Effector memory CD4-positive, alpha-beta T cell (primary cell): ENCODE measurements at places on chromosomes 6 and 20.

- no peak for DNase-seq
- H3K27me3 ChIP-seq: no peaks in the 10 kb centered on the region
- H3K4me1 ChIP-seq: no peaks in the 10 kb centered on the region
- H3K27ac ChIP-seq: no peak overlapping the region
These were observed 106.2 kb downstream of the ARHGAP18 start for GRCh38 chr6:129603741-129604140.

DNA sequence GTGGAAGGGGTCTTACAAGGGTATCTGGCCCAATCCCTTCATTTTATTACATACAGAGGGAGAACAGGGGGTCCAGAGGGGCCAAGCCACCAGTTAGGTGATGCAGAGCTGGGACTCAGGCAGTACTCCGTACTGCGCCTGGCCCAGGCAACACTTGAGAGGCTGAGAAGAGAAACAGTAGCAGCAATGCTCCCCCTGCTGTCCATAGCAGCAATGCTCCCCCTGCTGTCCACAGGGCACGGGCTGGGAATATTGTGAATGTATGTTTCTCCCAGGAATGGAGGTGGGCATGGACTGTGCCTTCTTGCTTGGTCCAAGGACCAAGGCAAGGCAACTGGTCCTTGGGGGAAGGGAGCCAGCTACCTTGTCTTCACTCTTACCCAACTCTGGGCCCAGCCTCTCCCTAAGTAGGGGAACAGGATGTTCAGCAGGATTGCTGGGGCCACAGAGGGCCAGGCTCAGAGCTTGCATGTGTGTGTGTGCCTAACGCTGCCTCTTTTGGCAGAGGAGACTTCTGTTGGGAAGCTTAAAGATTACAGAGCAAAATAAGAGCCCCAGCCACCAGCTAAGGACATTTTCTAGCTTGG is 14.8 kb upstream of the FAM83C start:
- H3K36me3 ChIP-seq: no peaks in the 10 kb centered on the region
- no peak for DNase-seq
- no peaks in the 10 kb centered on the region for H3K27me3 ChIP-seq
- no peaks in the 10 kb centered on the region for H3K4me1 ChIP-seq

DNA sequence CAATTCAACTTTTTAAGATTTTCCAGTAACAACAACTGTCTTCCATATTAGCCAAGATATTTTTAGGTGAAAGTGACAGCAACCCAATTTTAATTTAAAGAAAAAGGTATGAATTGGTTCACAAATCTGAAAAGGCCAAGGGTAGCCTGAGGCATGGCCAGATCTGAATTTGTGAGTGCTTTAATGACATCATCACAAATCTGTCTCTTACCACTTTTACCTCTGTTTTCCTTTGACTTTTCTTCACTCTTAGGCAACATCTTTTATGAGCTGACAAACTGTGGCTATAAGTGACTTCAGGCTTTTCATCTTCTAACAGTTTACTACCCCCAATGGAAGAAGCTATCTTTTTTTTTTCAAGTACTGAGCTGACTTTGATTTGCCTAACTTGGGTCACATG is 44.5 kb upstream of the PKIB start:
- H3K4me1 ChIP-seq: no peaks in the 10 kb centered on the region
- no peak for DNase-seq
- H3K4me3 ChIP-seq: no peak overlapping the region
- no peaks in the 10 kb centered on the region for H3K27me3 ChIP-seq
- no peak overlapping the region for H3K27ac ChIP-seq

- H3K4me3 ChIP-seq: peak overlapping the region; percentile 98
- peaks cover 3% of the 10 kb centered on the region for H3K4me1 ChIP-seq
- DNase-seq: peak; percentile 15
These were observed 427 bp downstream of the GINM1 start for GRCh38 chr6:149566410-149567193.

DNA sequence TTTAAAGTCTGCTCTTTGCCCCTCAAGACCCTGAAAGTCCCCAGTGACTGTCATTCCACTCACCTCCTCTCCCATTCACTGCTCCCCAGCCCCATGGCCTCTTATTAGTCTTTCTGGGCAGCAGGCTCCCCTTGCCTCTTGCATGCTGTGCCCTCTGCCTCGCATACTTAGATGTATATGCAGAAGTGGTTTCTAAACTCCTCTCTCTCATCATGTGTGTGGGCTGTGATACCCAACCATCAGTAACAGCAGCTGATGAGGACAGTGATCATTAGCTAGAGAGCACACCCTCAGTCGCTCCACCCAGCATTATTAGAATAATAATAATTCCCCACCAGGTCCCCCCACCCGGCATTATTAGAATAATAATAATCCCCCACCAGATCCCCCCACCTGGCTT is 14.5 kb downstream of the PKIG start:
- no peaks in the 10 kb centered on the region for H3K36me3 ChIP-seq
- no peak for DNase-seq
- no peaks in the 10 kb centered on the region for H3K27me3 ChIP-seq

DNA sequence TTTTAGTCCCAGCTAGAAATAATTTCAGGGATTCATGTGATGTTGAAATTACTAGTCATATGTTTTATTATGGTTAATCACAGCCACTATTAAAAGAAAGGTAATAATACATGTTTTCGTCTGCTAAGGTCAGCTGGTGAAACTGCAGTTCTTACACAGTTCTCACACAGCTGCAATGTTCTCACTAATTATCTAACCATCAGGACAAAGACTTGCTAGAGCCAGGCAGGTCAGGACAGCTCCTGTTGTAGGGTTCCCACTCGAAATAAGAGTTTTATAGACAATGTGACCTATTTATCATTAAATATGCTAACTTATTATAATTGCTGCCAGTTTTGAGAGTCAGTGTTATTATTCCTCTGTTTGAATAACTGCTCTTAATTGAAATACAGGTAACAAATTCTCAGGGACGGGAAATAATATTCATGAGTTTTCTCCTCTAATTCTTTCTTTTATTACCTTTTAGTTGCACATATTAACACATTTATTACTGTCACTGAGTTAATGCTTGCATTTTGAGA is 97.9 kb downstream of the GJA1 start:
- no peak for DNase-seq
- no peaks in the 10 kb centered on the region for H3K27me3 ChIP-seq
- H3K27ac ChIP-seq: no peak overlapping the region
- no peaks in the 10 kb centered on the region for H3K36me3 ChIP-seq
- no peaks in the 10 kb centered on the region for H3K4me1 ChIP-seq

DNA sequence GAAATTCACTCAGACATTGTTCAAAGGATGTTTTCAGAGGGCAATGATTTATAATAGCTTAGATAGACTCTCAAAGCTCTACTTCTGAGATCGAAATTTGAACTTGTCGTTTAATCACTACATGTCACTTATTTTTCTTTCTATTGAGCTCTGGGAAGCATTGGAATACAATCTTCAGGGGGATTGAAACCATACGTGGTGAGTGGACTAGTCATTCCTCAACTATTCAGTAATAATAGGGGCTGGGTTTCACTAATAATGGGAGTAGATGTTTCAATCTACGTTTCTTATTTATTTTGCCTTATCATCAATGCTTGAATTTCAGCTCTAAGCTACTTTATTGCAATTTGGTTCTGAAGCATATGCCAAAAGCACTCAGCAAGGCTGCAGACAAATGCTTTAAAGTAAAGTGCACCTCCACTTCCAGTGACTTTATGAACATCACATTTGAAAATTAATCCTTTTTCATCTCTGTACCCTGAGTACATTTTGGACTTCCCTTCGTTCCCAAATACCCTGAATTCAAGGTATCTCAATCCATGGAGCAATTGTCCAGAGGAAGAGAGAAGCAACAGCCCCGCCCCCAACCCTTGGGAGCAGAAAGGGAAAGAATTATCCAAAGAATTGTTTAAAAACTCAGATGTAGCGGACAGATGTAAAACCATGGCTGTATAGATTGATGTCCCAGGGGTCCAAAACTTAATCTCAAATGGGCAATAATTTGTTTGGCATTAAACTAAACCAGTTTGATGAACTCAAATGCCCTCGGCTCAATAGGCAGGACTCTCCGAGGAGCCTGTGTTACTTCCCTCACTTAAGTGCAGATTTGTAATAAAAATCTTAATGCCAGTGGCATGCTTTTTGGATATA is 68.1 kb downstream of the HFE start:
- peak overlapping the region; percentile 78 for H3K4me3 ChIP-seq
- H3K27ac ChIP-seq: peak overlapping the region; percentile 82
- H3K27me3 ChIP-seq: no peaks in the 10 kb centered on the region
